H9 (cell line): ENCODE measurements at places on chromosomes 5 and 9. TPM values are rescaled to one million over a fixed set of nuclear protein-coding genes. Genes with fewer than 3 reads are reported as not detected.

Gene FAM153A
- total RNA-seq, result 0.70 and 1.2 TPM in 2 replicates

Gene SPATA31C1
- 0.15 TPM in 2 replicates for total RNA-seq

Gene IL13
- not detected in 2 replicates for total RNA-seq

DNA sequence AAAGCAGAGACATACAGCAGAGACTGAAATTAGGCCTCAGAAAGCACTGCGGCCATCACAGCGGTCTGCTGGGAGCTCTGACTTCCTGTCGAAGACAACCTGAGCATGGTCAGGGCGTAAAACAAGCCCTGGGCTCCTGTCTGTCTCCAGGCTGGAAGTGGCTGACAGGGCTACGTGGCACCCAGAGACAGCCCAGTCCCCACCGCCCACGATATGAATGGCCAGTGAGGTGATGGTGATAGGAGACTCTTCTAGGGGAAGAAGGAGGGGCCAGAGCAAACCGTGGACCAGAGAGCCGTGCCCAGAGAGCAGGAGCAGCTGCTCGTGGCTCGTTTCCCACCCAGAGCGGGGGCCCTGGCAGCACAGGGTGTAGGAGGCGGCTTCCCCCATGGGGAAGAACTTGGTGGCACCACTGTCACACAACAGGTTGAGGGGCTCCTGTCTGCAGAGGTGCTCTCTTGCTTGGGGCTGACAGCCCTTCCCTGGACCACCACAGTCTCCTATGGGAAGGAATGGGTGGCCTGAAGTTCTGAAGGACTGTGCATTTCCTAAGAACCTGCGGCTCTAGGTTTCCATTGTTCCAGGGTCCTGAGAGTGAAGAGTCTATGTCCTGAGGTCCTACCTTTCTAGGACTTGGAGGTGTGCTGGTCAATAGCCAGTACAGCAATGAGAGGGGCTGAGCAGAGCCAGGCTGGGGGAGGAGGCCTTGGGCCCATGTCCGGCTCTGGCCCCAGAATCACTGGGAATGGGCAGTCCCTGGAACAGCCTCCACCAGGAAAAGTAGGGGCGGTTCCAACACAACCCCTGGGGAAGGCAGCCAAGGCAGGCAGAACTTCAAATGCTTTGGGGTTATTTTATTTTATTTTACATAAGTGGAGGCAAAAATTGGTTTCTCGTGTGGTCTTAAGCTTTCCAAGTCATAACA is 56.4 kb downstream of the BARX1 start:
- no peak overlapping the region for H3K4me3 ChIP-seq
- peaks cover 4% of the 10 kb centered on the region; the same call in 1 of the 2 replicates for H3K36me3 ChIP-seq
- no peaks in the 10 kb centered on the region for H3K4me1 ChIP-seq
- H3K27ac ChIP-seq, result no peak overlapping the region
- no peaks in the 10 kb centered on the region for H3K27me3 ChIP-seq

Gene NUTM2G
- 0.48 and 0.57 TPM in 2 replicates for total RNA-seq

- DNase-seq, result no peak
- peaks cover 30% of the 10 kb centered on the region for H3K27me3 ChIP-seq
- no peak overlapping the region for H3K27ac ChIP-seq
- no peak overlapping the region for H3K4me3 ChIP-seq
- H3K36me3 ChIP-seq, result no peaks in the 10 kb centered on the region
These were observed 87.4 kb downstream of the APBA1 start for GRCh38 chr9:69584759-69585158.

Gene GAS1
- 2.3 and 2.7 TPM in 2 replicates for total RNA-seq

GRCh38 chr5:80219391-80219790 is 36.5 kb downstream of the SERINC5 start:
- H3K36me3 ChIP-seq, result peaks cover 3% of the 10 kb centered on the region; the same call in 1 of the 3 replicates
- no peak overlapping the region for H3K27ac ChIP-seq
- H3K4me1 ChIP-seq, result peaks cover 9% of the 10 kb centered on the region
- no peak for DNase-seq
- no peak overlapping the region for H3K4me3 ChIP-seq

GRCh38 chr5:92758552-92758951 is 822.5 kb downstream of the NR2F1-AS1 start:
- no peak for DNase-seq
- no peaks in the 10 kb centered on the region for H3K4me1 ChIP-seq
- no peak overlapping the region for H3K27ac ChIP-seq
- H3K36me3 ChIP-seq, result no peaks in the 10 kb centered on the region
- no peaks in the 10 kb centered on the region for H3K27me3 ChIP-seq
- no peak overlapping the region for H3K4me3 ChIP-seq

DNA sequence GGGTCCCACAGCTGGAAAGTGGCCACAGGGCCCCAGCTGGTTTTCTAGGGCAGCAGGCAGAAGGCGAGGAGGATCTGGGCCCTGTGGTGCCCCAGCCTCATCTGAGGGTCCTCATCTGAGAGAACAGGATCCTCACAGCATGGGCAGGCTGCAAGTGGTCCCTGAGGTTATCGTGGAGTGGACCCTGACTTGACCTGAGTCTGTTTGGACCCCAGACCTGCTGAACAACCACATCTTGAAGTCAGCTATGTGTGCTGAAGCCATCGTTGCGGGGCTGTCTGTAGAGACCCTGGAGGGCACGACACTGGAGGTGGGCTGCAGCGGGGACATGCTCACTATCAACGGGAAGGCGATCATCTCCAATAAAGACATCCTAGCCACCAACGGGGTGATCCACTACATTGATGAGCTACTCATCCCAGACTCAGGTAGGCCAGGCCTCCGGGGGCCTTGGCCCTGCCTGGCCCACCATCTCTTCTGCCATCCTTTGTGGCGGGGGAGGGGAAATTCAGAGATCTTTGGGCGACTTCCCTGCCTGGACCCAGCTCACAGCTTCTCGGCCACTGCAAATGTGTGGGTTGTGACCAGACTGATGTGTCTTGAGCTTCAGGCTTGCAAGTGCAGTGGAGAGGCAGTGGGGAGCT is 24.0 kb downstream of the TGFBI start:
- H3K27me3 ChIP-seq, result no peaks in the 10 kb centered on the region
- no peak overlapping the region for H3K27ac ChIP-seq
- H3K4me3 ChIP-seq, result no peak overlapping the region

Gene PRRX2
- total RNA-seq, result 3.9 and 4.2 TPM in 2 replicates

- no peaks in the 10 kb centered on the region for H3K4me1 ChIP-seq
- peak; percentile 80 for DNase-seq
- no peak overlapping the region for H3K27ac ChIP-seq
- H3K27me3 ChIP-seq, result no peaks in the 10 kb centered on the region
- no peak overlapping the region for H3K4me3 ChIP-seq
- H3K36me3 ChIP-seq, result no peaks in the 10 kb centered on the region
These were observed 71.9 kb downstream of the MVB12B start for GRCh38 chr9:126398403-126399058.

- H3K36me3 ChIP-seq, result no peaks in the 10 kb centered on the region
- DNase-seq, result no peak
- no peaks in the 10 kb centered on the region for H3K4me1 ChIP-seq
- H3K4me3 ChIP-seq, result no peak overlapping the region
These were observed 16.8 kb upstream of the PCSK5 start for GRCh38 chr9:75873712-75874111.

GRCh38 chr5:155838394-155838793 is 488.6 kb upstream of the SGCD start:
- no peaks in the 10 kb centered on the region for H3K36me3 ChIP-seq
- H3K27me3 ChIP-seq, result no peaks in the 10 kb centered on the region
- H3K4me3 ChIP-seq, result no peak overlapping the region
- no peaks in the 10 kb centered on the region for H3K4me1 ChIP-seq

- DNase-seq, result no peak
- H3K27ac ChIP-seq, result no peak overlapping the region
- no peaks in the 10 kb centered on the region for H3K27me3 ChIP-seq
- H3K36me3 ChIP-seq, result peaks cover 24% of the 10 kb centered on the region
- no peak overlapping the region for H3K4me3 ChIP-seq
These were observed 42.2 kb downstream of the SECISBP2 start for GRCh38 chr9:89360465-89360864.

DNA sequence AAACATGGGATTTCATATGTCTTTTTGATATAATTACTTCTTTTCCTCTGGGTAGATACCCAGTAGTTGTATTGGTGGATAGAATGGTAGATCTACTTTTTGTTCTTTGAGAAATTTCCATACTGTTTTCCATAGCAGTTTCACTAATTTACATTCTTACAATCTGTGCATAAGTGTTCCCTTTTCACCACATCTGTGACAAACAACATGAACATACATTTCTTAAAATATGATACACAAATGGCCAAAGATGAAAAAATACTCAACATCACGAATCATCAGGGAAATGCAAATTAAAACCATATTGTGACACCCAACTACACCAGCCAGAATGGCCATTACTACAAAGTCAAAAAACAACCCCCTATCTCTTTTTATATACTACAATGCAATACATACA is 1778.5 kb upstream of the ACO1 start:
- no peak overlapping the region for H3K27ac ChIP-seq
- H3K4me1 ChIP-seq, result no peaks in the 10 kb centered on the region

Gene FOXD4L3
- total RNA-seq, result 0.26 TPM in 1 of 2 replicates, not detected in the other

DNA sequence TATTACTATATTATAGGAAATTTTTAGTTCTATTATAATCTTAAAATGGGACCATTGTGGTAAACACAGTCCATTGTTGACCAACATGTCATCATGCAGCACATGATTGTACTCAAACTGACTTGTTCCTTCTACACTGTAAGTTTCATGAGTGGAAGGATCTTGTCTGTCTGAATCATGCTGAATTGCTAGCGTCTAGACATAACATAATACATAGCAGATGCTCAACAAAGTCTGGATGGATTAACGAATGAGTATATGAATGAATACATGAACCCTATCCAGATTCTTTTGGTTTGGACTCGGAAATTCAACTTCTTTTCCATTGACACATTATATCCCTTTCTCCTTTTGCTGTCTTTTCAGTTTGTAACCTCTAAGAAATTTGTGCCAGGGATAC is 429.2 kb upstream of the SGCD start:
- H3K27me3 ChIP-seq, result no peaks in the 10 kb centered on the region
- H3K4me1 ChIP-seq, result no peaks in the 10 kb centered on the region
- H3K4me3 ChIP-seq, result no peak overlapping the region
- H3K27ac ChIP-seq, result no peak overlapping the region
- no peak for DNase-seq
- no peaks in the 10 kb centered on the region for H3K36me3 ChIP-seq

Gene SPATA31E1
- total RNA-seq, result 0.07 and 0.09 TPM in 2 replicates

DNA sequence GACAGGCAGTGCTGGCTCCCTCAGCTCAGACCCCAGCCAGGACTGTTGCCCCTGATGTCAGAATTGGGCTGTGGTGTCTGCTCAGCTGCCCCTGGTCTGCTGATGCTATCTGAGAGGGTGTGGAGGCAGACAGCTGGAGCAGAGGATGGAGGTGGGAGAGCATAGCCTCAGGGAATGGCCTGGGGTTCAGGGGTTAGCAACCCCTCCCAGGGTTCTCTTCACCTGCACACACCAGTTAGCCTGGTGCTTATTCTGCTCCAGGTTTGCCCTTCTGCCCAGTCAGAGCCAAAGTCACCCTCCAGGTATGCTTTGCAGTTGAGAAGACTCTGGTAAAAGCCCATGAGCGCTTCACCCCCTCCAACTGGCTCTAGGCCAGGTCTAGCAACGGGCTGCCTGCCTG is 109.8 kb downstream of the SAXO1 start:
- no peak overlapping the region for H3K27ac ChIP-seq
- H3K4me1 ChIP-seq, result no peaks in the 10 kb centered on the region
- no peak overlapping the region for H3K4me3 ChIP-seq
- no peaks in the 10 kb centered on the region for H3K36me3 ChIP-seq
- no peaks in the 10 kb centered on the region for H3K27me3 ChIP-seq
- DNase-seq, result no peak

DNA sequence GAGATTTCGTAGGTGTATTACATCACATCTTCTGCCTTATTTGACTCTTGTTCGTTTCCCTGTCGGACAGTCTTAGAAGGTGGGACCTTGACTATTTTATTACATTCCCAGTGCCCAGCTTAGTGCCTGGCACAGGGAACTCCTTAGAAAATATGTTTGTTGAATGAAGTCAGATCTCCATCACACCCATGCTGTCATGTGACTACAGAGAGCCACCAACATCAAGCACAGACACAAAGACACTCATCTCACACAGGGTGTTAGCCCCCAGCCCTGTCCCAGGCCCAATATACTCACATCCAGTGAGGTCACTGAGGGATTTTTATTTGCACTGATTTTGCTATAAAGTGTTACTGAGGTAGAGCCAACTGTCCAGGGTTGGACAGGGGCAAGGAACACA is 692 bp upstream of the SRA1 start:
- H3K4me1 ChIP-seq, result 0 out of 2 replicates have a peak, but pooled peaks cover 3% of the 10 kb centered on the region
- no peak overlapping the region for H3K27ac ChIP-seq
- DNase-seq, result no peak

- peaks cover 19% of the 10 kb centered on the region for H3K36me3 ChIP-seq
- no peak for DNase-seq
- no peaks in the 10 kb centered on the region for H3K4me1 ChIP-seq
- no peaks in the 10 kb centered on the region for H3K27me3 ChIP-seq
These were observed 33.5 kb upstream of the TRIM14 start for GRCh38 chr9:98152526-98152925.

Gene IL4
- total RNA-seq, result not detected in 2 replicates

DNA sequence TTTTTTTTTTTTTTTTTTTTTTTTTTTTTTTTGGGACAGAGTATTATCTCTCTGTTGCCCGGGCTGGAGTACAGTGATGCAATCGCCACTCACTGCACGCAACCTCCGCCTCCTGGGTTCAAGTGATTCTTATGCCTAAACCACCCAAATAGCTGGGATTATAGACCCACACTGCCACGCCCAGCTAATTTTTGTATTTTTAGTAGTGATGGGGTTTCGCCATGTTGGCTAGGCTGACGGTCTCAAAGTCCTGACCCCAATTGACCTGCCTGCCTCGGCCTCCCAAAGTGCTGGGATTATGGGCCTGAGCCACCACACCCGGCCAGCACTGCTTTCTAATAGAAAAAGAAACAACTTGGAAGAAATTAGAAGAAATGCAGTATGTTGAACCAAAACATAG is 39.2 kb downstream of the TTC1 start:
- peaks cover 57% of the 10 kb centered on the region for H3K36me3 ChIP-seq
- no peak overlapping the region for H3K4me3 ChIP-seq
- peaks cover 7% of the 10 kb centered on the region; the same call in 1 of the 2 replicates for H3K4me1 ChIP-seq
- no peak overlapping the region for H3K27ac ChIP-seq

Gene F12
- total RNA-seq, result 2.3 and 3.5 TPM in 2 replicates

GRCh38 chr9:107739601-107740082 is 250.1 kb upstream of the KLF4 start:
- no peaks in the 10 kb centered on the region for H3K4me1 ChIP-seq
- no peak for DNase-seq
- no peak overlapping the region for H3K4me3 ChIP-seq
- no peaks in the 10 kb centered on the region for H3K27me3 ChIP-seq
- no peak overlapping the region for H3K27ac ChIP-seq

GRCh38 chr5:157672976-157673375 is 1.6 kb downstream of the C5orf52 start:
- no peaks in the 10 kb centered on the region for H3K4me1 ChIP-seq
- H3K4me3 ChIP-seq, result no peak overlapping the region
- peaks cover 9% of the 10 kb centered on the region for H3K36me3 ChIP-seq
- peaks cover 14% of the 10 kb centered on the region; the same call in 1 of the 2 replicates for H3K27me3 ChIP-seq
- DNase-seq, result no peak
- no peak overlapping the region for H3K27ac ChIP-seq

Gene SLC36A2
- total RNA-seq, result 0.07 and 0.15 TPM in 2 replicates

GRCh38 chr5:143796125-143796524 is 15.8 kb upstream of the HMHB1 start:
- H3K4me3 ChIP-seq, result no peak overlapping the region
- H3K4me1 ChIP-seq, result no peaks in the 10 kb centered on the region
- H3K27ac ChIP-seq, result no peak overlapping the region
- no peak for DNase-seq
- H3K27me3 ChIP-seq, result no peaks in the 10 kb centered on the region

Gene SLC25A51
- 12.4 and 12.9 TPM in 2 replicates for total RNA-seq
